ENCODE measurements at places on chromosomes 7 and 10.

- DNase-seq: no peak
These were observed 11.7 kb downstream of the STAM start for GRCh38 chr10:17655567-17656146.

- DNase-seq: peak; percentile 34
These were observed 149.5 kb downstream of the ARID5B start for GRCh38 chr10:62050893-62051433.

GRCh38 chr10:126199221-126199998 is 188.9 kb downstream of the ADAM12 start:
- DNase-seq: no peak

- DNase-seq: no peak
These were observed 53.2 kb upstream of the MTPN start for GRCh38 chr7:136030330-136030729.

GRCh38 chr7:16758631-16759611 is 5.4 kb downstream of the TSPAN13 start:
- no peak for DNase-seq

- peak; percentile 7 for DNase-seq
These were observed 25.6 kb downstream of the ADCYAP1R1 start for GRCh38 chr7:31077484-31078362.

DNA sequence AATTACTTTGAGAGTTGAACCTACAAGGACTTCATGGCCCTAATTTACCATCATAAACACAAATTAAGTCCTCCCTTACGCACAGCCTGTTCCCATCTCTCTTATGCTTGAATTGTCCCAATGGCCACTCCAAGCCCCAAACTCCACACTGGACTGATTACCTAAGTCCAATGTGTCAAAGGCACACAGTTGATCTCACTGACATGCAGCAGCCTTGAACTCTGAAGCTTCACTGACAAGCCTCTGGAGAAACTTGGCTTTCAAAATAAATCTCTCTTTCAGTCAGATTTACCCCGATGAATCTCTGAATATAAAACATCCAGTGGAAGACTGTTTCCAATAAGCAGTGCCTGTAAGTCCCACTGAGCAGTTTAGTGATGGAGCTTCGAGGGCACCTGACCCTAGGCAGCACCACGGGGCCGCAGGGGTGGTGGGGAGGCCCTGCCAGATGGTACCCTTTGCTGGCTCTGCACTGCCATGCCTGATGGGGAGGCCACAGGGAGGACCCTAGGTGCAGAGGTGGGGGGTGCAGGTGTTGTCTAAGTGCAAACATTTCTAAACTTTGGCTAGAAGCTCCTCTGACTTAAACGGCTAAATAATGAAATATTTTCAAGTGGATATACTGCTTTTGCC is 3.3 kb upstream of the MAT1A start:
- no peak for DNase-seq

- DNase-seq: no peak
These were observed 137.9 kb upstream of the SEMA3E start for GRCh38 chr7:83786858-83787257.

DNA sequence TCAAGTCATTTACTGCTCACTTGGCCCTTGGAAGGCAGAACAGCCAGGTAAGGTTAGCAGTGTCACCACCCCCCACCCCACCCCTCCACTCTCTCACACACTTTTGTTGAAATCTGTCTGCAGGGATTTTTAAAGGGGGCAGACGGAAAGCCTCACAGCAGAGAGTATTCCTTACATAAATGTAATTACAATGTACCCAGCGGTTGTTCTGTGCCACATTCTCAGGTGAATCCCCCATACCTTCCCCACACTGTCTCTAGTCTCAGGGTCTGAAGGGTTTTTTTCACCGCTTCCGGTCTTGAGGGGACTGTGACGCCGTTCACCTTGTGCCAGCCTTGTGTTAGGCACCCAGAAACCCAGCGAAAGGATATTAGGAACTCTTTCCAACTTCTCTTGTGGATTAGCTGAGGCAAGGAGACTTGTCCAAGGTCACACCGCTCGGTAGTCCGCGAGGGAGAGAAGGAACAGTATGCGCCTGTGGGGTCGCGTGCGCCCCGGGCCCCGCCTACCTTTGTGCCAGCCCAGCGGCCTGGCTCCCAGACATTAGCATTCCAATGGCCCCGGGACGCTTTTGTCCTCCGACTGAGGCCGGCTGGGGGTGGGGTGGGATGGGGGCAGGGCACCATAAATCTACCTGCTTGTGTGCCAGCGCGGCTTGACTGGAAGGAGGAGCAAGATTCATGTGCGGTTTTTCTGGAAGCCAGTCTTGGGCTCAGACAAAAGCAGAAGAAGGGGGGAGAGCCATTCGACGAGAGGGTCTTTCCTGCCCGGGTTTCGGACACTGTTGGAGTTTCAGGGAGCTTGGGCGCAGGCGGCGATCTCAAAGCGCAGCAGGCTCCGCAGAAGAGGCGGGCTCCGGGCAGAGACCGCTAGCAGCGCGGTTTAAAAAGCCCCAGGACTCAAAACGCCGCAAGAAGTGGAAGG is 4.5 kb downstream of the NEUROG3 start:
- no peak for DNase-seq

DNA sequence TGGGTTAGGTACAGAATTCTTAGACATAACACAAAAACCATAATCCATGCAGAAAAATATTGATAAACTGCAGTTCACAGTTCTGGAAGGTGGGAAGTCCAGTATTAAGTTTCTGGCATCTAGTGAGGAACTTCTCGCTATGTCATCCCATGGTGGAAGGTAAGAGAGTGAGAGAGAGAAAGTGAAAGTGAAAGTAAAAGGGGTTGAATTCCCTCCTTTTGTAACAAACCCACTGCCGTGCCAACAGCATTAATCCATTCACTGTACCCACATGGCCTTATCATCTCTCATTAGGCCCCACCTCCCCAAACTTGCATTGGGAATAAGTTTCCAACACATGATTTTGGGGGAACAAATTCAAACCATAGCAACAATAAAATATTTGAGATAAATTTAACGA is 17.1 kb downstream of the ZNF485 start:
- DNase-seq: no peak

Measured in left ventricle myocardium inferior (tissue), 1 donor.